Nucleus accumbens (tissue), 56 donors: ENCODE measurements at places on chromosomes 1 and 21.
A peak's percentile ranks its signal among the peaks of the same experiment; 100 is the strongest.

- no peak for DNase-seq
Measured at GRCh38 chr1:228350831-228351781, 55.5 kb downstream of the TRIM11 start.

- no peak for DNase-seq
Measured at GRCh38 chr1:242877743-242878142, 353.2 kb upstream of the PLD5 start.

DNA sequence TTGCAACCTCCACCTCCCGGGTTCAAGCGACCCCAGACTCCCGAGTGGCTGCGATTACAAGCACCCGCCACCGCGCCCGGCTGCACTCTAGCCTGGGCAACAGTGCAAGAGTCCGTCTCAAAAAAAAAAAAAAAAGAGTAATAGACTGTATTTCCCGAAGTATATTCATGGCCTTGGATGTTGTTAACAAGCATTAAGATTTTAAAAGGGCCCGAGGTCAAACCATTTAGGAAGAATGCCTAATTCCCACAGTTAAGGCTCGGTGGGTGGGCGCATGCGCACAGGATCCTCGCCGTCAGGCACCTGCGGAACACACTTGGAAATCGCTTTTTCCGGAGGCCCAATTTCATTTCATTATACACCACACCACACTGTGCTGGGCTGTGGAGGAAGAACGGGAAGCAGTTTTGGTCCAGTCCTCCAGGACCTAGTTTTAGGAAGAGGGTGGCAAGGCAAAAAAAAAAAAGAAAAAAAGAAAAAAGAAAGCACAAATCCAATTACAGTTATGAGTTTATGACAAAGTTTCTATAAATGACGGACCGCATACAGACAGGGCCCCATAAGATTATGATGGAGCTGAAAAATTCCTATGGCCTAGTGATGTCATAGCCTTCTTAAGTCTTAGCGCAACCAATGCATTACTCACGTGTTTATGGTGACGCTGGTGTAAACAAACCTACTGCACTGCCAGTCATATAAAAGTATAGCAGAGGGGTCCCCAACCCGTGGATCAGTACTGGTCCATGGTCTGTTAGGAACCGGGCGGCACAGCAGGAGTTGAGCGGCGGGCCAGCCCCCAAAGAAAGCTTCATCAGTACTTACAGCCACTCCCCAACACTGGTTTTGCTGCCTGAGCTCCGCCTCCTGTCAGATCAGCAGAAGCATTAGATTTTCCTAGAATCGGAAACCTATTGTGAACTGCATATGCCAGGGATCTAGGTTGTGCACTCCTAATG is 38.2 kb downstream of the H3-3A start:
- no peak for DNase-seq

- no peak for DNase-seq
Measured at GRCh38 chr1:92408825-92409224, 77.9 kb downstream of the GFI1 start.

GRCh38 chr1:201226859-201227488 is 36.4 kb downstream of the IGFN1 start:
- DNase-seq = no peak

DNA sequence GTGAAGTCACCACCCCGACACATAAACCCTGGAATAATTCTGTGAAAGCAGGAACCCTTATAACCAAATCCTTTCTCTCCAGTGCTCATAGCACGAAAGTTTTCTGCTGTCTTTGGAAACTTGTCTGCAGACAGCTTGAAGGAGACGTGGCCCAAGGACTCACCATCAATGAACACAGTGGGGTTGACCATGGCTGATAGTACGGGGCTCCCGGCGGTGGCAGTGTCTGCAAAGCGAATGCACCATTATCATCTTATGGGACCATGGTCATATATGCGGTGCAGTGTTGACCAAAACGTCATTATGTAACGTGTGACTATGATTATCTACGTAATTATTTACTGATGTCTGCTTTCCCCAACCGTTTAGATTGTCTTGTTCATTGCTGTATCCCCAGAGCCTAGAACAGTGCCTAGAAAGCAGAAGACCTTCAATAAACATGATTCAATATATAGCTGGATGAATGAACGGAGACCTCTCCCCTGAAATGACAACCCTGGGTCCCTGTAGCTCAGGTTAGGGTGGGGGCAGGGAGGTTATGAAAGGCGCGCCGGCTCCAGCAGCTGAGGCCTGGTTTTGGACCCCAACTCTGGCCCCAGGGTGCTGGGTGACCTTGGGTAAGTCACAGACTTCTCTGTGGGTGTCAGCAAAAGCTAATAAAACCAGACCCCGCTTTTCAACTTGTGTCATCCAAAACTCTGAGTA is 128.4 kb upstream of the ZBTB40 start:
- DNase-seq = no peak

DNA sequence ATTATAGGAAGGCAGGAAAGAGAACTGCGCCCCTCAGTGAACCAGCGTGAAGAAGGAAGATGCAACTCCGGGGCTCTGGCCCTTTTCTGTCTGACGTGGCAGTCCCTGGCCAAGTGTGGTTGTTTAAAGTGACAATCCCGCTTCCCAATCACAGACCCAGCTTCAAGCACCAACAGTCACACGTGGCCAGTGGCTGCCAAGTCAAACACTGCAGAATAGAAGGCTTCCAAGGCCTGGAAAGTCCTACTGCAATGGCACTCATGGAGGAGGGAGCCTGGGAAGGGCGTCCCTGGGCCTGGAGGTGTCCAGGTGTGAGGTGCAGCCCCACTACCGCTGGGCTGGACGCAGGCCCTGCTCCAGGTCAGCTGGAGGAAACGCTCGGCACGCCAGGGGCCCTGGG is 143.8 kb downstream of the CASZ1 start:
- no peak for DNase-seq

DNA sequence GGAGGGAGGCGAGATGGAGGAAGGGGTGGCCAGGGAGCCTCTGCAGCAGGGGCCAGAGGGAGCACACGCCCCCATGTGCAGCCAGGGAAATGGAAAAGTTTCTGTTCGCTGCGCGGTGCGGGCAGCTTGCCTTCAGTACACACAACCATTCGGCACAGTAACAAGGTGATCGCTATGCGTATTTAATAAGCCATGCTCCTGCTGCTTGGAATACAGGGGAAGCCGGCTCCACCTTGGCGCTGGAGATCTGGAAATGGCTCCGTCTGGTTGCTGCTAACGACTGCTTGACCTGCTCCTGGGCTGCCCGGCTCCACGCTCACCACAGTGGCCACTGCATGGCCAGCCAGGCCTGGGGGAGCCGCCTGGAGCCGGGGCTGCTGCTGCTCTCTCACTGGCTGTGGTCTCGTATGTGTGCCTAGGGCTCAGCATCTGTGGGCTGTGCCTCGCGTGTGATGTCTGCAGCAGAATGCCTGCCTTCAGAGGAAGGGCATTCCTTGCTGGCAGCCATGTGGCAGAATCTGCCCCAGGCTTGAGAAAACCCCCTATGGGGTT is 86.4 kb upstream of the ACTL8 start:
- DNase-seq = no peak

DNA sequence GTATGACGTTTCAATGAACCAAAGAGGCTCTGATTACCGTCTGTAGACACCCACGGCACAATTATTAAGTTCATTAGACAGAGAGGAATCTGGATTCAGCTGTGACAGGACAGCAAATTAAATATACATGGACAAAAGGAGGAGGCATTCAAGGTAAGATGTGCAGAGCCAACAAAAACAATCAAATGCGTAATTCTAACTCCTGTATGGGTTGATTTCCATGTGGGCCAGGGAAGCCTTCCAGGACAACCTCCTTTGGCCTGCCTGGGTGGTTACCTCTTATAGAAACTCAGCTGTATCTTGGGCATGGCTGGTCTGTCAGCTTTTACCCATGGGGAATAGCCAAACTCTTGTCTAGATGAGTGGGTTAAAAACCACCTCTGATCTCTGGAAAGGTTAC is 43.8 kb downstream of the CCN1 start:
- no peak for DNase-seq

- DNase-seq = no peak
Measured at GRCh38 chr1:158930504-158930903, 848 bp upstream of the PYHIN1 start.

DNA sequence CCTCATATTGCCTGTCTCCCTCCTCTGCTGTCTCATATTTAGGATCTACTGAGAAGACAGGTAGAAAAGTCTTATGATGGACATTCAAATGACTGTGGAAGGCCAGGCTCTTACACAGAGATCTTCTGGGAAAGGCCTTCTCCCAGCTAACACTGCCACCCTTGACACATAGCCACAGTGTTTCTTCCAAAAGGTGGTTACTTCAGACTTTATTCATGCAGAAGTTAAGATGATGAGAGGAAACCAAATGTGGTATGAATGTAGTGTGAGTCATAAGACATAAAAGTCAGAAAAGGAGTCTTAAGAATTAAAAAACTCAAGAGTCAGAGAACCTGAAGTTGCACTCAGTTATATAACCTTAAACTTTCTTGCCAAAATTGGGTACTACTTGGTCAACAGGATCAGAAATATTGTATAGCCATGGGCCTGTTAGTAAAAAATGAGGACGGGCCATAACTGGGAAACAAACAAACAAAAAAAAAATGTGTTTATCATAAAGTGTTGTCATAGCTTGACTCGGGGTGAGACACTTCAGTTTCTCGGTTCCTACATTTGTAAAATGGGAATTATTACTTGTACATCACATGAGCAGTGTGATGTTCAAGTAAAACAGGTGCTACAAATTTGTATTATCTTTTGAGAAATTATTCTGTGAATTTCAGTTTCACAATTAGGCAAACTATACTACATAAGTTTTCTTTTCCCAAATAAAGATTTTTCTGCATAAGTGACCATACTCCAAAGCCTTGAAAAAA is 1.2 kb upstream of the DENND1B start:
- no peak for DNase-seq

- no peak for DNase-seq
Measured at GRCh38 chr1:197390856-197391255, 122.8 kb downstream of the CRB1 start.

- DNase-seq = peak; percentile 20
Measured at GRCh38 chr1:153536012-153536670, 350 bp upstream of the S100A6 start.

GRCh38 chr1:231059566-231060193 is 19.6 kb upstream of the FAM89A start:
- DNase-seq = no peak

GRCh38 chr1:5597991-5598823 is 394.0 kb downstream of the NPHP4 start:
- DNase-seq = no peak

DNA sequence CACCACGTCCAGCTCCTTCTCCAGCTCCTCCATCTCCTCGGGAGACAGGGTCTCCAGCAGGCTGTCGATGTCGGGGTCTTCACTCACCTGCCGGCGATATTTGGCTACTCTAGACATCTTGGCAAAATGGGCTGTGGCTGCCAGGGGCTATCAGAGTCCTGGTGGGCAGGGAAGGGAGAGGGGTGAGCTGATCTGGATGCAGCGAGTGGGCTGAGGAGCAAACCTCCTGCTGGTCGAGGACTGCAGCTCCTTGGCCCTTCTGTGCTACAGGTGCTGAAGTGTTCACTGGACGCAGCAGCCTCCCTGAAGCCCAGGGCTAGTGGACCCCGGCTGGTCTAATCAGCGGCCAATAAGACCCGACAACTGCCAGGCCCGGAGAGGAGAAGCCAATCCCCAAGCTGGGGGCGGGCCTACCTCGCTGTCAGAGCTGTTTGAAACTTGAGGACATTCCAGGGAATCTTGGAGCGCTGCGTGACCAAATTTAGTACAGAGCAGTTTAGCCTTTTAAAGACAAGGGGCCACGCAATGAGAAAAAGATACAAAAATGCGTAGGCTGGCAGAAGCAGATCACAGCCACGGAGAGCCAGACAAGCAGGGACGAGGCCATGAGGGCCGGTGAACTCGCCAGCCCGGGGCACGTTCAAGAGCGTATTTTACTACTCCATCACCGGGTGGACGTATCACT is at the start of gene LMOD1:
TSS of gene LMOD1 (minus strand) at position 325 of the 685 bp plus-strand sequence. CDS start at position 117, 208 bp downstream.
- no peak for DNase-seq

- DNase-seq = no peak
Measured at GRCh38 chr1:44230796-44231195, 17.5 kb downstream of the DMAP1 start.

GRCh38 chr1:232669981-232670747 is 40.2 kb upstream of the SIPA1L2 start:
- DNase-seq = no peak

- DNase-seq = no peak
Measured at GRCh38 chr1:157597959-157598667, at the start of gene FCRL4. Gene FCRL4 (minus strand): TSS chr1:157598085. CDS start chr1:157597944, 141 bp downstream.

- no peak for DNase-seq
Measured at GRCh38 chr1:178579562-178579961, 66.7 kb downstream of the TEX35 start.
